ENCODE measurements at places on chromosomes 5 and 9.
A peak's percentile ranks its signal among the peaks of the same experiment; 100 is the strongest.

DNA sequence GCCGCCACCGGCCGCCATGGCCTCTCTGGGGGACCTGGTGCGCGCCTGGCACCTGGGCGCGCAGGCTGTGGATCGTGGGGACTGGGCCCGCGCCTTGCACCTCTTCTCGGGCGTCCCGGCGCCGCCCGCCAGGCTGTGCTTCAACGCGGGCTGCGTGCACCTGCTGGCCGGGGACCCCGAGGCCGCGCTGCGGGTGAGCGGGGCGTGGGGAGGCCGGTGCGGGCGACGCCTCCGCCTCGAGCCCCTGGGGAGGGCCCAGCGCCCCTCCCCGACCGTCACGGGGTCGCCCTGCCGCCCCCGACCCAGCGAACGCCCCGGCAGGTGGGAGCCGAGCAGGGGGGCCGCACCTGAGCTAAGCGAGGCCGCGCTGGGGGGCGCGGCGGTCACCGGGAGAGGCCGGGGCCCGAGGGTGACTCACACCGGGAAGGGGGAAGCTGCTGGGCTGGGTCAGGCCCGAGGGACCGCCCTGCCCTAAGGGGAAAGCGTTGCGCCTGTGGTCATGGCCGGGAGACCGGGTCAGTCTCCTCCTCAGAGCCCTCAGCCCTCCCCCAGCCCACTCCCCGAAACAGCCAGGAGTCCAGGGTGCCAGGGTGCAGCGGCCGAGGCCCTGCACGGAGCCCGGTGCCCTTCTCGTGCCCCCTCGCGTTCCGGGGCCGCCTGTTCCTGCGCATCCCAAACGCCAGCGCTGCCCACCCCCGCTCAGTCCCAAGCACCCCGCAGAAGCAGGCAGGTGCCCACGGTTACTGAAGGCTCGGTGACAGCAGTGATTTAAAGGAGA is 510 bp downstream of the NOXA1 start:
- peak overlapping the region; percentile 65 for H3K27ac ChIP-seq
- H3K4me1 ChIP-seq: peaks cover 6% of the 10 kb centered on the region
- H3K4me3 ChIP-seq: no peak overlapping the region
- no peak for DNase-seq

GRCh38 chr5:112885001-112885400 is 23.9 kb downstream of the SRP19 start:
- H3K36me3 ChIP-seq: peaks cover 30% of the 10 kb centered on the region
- DNase-seq: no peak
- H3K4me3 ChIP-seq: no peak overlapping the region

DNA sequence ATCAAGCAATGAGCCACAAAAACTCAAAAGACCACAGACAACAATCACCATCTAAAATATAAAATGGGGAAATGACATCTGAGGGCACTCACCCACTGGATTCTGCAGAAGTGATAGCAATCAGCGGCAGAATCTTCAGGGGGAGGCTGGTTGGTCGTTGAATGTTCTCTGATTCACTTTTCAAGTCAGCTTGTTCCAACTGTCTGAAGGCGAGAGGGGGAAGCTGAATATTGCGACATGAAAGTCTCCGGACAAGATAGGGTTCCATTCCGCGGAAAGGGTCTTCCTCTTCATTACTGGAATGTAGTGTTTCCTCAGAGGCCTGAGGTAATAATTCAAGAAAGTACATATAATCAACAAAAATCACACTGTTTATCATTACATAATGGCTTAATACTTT is 94.9 kb upstream of the PDE4D start:
- no peak for DNase-seq
- no peaks in the 10 kb centered on the region for H3K36me3 ChIP-seq
- H3K4me3 ChIP-seq: no peak overlapping the region
- H3K27ac ChIP-seq: no peak overlapping the region
- H3K27me3 ChIP-seq: no peaks in the 10 kb centered on the region

DNA sequence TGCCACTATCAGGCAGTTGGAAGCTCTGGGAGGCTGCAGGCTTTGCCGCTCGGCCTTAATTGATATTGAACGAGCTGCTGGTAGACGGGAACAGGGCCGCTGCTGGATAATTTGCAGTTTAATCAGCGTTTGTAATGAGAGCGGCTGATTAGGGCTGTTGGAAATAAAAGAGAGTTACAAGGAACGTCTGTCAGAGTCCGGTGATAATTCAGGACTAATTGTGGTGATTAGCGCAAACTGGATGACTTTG is 68.2 kb upstream of the TBCA start:
- H3K36me3 ChIP-seq: no peaks in the 10 kb centered on the region
- H3K27me3 ChIP-seq: peaks cover 59% of the 10 kb centered on the region
- DNase-seq: no peak
- peak overlapping the region; percentile 14 for H3K4me3 ChIP-seq
- H3K4me1 ChIP-seq: no peaks in the 10 kb centered on the region
- no peak overlapping the region for H3K27ac ChIP-seq

DNA sequence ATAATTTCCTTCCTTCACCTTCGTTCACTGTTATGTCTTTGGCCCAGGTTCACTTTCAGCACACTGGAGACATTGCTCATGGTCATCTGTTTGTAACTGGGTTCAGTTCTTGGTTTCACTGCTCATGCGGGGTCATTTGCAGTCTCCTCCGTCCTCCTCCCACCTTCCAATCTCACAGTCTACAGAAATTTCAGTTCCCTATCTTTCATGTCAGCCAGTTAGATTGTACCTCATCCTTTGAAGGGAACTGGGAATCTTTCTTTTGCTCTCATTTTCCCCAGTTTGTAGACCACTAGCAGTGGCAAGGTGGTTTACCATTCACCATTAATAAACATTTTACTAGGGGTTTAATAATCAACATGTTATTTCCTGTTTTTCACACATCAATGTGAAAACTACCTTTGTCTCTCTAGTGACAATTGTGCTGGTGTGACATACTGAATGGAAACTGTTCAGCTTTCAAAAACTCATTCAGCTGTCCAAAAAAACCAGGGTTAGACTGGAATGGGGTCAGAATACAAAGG is 100.9 kb upstream of the IL6ST start:
- H3K27me3 ChIP-seq: no peaks in the 10 kb centered on the region
- no peak for DNase-seq
- H3K4me3 ChIP-seq: no peak overlapping the region
- no peaks in the 10 kb centered on the region for H3K36me3 ChIP-seq

DNA sequence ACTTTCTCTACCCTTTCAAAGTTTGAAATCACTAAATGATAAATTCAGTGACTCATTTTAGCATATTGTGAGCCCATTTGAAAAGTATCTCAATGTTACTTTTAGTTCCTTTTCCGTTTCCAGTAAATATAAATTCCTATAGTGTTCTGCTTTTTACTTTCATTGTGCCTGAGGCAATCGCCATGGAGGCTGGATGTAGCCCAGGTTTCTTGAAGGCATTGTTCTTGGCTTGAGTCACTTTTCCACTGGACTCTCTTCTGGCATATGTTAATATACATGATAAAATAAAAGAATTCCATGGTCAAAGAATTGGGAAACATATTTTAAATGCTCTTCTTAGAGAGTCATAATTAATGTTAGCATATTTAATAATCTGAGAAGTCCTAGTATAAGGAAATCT is 327.0 kb downstream of the IZUMO3 start:
- H3K27me3 ChIP-seq: no peaks in the 10 kb centered on the region
- no peak overlapping the region for H3K27ac ChIP-seq
- DNase-seq: no peak
- H3K36me3 ChIP-seq: no peaks in the 10 kb centered on the region
- H3K4me3 ChIP-seq: no peak overlapping the region
- H3K4me1 ChIP-seq: no peaks in the 10 kb centered on the region

DNA sequence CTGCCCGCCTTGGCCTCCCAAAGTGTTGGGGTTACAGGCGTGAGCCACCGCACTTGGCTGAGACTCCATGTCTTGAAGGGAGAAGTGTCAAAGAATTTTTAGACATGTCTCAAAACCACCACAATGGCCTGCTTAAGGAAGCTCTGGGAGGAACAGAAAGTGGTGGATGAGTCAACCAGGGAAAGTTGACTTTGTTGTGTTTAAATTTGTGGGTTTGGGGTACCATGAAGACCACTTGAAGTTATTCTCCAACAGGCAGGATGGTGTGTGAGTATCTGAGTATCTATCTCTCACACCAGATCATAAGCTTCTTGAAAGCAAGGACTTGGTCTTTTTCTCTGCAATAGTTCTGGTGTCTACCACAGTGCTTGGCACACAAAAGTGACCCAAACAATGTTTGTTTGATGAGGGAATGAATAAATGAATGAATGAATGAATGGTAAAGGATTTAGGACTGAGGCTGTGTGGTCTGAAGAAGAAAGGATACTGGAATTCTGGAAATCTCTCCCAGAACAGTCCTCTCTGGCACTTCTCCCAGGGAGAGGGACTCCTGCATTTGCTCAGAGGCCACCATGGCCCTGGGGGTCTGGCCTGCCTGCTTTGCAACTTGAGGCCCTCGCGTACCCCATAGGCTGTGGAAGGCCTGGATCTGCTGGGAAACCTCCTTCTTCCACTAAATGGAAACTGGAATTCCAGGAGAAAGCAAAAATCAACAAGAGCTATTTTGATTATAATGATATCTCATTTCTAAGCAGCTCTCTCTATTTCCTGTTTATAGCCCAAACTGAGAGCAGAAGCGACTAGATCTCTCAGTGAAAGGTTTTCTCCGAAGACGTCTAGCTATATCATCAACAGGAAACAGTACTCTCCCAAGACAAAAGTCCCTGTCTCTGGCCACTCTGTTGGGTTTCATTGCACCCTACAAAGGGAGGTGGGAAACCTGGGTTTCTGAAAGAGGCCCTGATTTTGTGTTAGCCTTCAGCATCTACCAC is 187.9 kb downstream of the PALM2AKAP2 start:
- H3K4me1 ChIP-seq: peaks cover 21% of the 10 kb centered on the region
- no peak overlapping the region for H3K4me3 ChIP-seq
- peak; percentile 55 for DNase-seq
- no peaks in the 10 kb centered on the region for H3K27me3 ChIP-seq
- H3K36me3 ChIP-seq: no peaks in the 10 kb centered on the region

DNA sequence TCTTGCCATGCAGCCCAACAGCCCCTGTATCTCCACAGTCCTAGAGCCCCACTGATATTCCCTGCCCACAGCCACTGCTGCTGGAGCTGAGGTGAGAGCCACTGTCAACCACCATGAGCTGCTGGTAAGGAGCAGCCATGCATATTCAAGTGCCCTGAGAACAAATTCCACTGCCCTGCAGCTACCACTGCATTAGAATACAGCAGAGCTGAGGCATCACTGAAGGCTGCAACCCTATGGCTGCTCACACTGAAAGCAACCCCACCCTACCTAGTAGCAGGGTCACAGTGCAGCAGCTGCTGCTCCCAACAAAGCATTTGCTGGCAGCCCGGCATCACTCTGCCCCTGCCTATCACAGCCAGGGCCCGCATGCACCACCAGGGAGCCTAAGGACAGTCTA is 68.6 kb downstream of the SKIC3 start:
- H3K36me3 ChIP-seq: peaks cover 69% of the 10 kb centered on the region
- H3K4me3 ChIP-seq: no peak overlapping the region
- no peak for DNase-seq
- no peak overlapping the region for H3K27ac ChIP-seq
- no peaks in the 10 kb centered on the region for H3K27me3 ChIP-seq

DNA sequence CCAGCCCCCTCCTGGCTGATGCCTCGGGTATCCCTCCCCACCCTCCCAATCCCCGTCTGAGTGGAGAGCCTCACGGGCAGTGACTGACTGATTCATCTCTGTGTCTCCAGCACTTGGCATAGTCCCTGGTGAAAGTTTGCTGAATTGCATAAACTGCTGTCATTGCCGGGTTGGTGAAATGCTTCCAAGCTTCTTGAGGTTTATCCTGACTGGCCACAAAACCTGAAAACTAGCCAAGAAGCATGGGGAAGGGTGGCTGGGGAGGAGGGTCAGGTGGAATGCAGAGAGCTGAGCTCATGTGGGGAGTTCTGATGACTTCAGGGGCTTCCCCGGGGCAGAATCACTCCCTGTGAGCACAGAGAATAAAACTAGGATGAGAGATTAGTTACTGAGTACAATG is 56.9 kb upstream of the GGTA1 start:
- H3K27ac ChIP-seq: no peak overlapping the region
- no peaks in the 10 kb centered on the region for H3K4me1 ChIP-seq
- H3K36me3 ChIP-seq: no peaks in the 10 kb centered on the region
- peaks cover 10% of the 10 kb centered on the region for H3K27me3 ChIP-seq

- H3K36me3 ChIP-seq: peaks cover 16% of the 10 kb centered on the region
Observed at GRCh38 chr9:136365775-136366222, 2.3 kb upstream of the DNLZ start.

DNA sequence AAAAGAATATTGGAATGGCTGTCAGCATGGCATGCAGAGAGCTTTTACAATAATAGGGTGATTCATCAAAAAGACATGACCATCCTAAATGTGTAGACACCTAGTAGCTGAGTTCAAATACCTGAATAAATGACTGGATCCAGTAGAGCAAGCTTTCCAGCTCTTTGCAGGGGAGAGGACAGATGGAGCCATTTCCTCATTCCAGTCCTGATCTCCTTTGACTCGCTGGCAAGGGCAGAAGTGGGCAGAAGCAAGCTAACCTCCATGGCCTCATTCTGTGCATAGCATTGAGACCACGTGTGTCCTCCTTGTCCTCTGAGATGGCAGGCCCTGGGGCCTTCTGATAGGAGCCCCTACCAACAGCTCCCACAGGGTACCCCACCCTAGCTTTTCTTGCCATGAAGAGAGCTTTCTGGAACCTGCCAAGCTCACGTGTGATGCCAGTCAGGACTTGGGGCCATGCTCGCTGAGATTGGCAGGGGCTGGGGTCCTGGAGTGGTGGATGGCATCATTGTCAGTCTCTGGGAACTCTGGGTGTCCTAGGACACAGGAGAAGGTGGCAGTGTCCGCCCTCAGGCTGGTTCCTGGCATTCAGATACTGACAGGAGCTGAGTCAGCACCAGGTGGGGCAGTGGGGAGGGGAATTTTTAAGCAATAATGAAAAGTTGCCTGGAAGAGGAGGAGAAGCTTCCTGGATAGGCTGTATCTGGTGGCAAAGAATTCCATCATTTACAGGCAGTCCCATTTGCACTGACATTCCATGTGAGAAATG is 33.6 kb downstream of the WWC1 start:
- H3K27me3 ChIP-seq: no peaks in the 10 kb centered on the region
- H3K27ac ChIP-seq: no peak overlapping the region
- no peak overlapping the region for H3K4me3 ChIP-seq
- H3K36me3 ChIP-seq: no peaks in the 10 kb centered on the region

DNA sequence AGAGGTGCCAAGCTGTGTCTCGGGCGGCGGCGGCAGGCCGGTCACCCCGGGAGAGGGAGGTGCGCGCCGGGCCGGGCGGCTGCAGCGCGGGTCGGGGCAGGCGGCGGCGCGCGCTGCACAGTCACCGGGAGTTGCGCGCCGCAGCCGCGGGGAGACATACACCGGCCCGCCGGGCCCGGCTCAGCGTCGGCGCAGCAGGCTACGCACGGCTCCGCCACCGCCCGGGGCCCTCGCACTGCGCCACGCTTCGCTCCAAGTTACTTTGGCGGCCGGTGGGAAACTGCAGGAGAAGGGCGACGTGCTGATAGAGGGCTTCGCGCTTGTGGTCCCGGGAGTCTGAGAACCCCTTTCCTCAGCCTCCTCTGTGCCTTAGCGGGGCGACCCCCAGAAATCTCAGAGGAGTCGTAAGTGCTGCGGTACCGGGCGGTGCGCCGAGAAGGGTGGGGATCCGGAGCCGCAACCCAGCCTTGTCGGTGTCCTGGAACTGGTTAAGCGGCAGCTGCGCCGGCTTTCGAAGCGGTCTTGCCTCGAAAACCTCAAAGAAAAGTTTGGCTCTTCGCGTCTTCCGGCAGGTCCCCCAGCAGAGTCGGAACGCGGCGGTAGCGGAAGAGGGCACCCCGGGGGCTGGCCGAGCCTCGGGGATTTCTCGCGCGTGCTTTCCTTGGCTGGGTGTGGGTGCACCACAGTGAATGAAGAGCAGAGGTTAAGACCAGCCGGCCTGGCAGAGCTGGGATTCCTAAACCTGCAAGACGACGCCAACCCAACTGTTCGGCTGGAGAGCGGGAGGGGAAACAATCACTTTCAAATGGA is at the start of gene EFNA5:
EFNA5 (minus strand) TSS at position 6 of the 810 bp plus-strand sequence.
- H3K4me3 ChIP-seq: peak within 1 kb of the TSS; percentile 49
- H3K27me3 ChIP-seq: peaks cover 95% of the 10 kb centered on the region

All from thymus (tissue), 14 donors.